SJSA1 (cell line): ENCODE measurements at places on chromosomes 6 and 20.

DNA sequence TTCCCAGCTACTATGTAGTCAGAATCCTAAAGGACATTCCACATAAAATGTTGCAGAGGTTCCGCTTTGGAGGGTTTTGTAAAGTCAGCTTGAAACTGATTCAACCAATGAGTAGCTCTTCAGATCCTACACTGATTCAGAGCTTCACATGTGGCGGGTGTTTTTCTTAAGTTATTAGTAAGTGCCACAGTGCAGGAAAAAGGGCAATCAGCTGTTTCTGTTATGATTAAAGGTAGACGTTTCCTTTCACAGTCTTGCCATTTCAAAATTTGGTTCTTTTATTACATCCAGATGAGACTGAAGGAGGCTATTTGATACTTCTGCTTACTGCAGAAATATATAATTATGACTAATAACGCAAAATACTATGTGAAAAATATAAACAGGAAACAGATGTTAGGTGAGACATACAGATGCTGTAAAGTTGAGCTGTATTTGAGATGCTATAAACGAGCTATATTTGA lies 443.9 kb downstream of the CDKAL1 start:
- no peaks in the 10 kb centered on the region for H3K27me3 ChIP-seq
- no peaks in the 10 kb centered on the region for H3K4me1 ChIP-seq
- H3K27ac ChIP-seq = no peak overlapping the region
- no peaks in the 10 kb centered on the region for H3K36me3 ChIP-seq
- DNase-seq = no peak

- H3K27me3 ChIP-seq = no peaks in the 10 kb centered on the region
- H3K36me3 ChIP-seq = no peaks in the 10 kb centered on the region; the same call in 1 of the 2 replicates
- no peak overlapping the region for H3K27ac ChIP-seq
- H3K4me3 ChIP-seq = no peak overlapping the region
- no peak for DNase-seq
These were observed 159.2 kb downstream of the ATXN1 start for GRCh38 chr6:16602035-16602434.

- no peak for DNase-seq
- H3K4me3 ChIP-seq = no peak overlapping the region
- H3K27ac ChIP-seq = no peak overlapping the region
- peaks cover 4% of the 10 kb centered on the region; the same call in 1 of the 2 replicates for H3K36me3 ChIP-seq
- no peaks in the 10 kb centered on the region for H3K27me3 ChIP-seq
These were observed 110.4 kb downstream of the MYB start for GRCh38 chr6:135291288-135292076.

- DNase-seq = no peak
- 0 out of 2 replicates have a peak, but pooled peaks cover 2% of the 10 kb centered on the region for H3K27me3 ChIP-seq
- H3K4me3 ChIP-seq = no peak overlapping the region
These were observed 219.2 kb downstream of the KHDC1L start for GRCh38 chr6:73006146-73006545.

GRCh38 chr6:148577687-148578488 lies 168.9 kb upstream of the UST start:
- peaks cover 2% of the 10 kb centered on the region; the same call in 1 of the 2 replicates for H3K4me1 ChIP-seq
- H3K4me3 ChIP-seq = no peak overlapping the region
- H3K27ac ChIP-seq = no peak overlapping the region
- DNase-seq = peak; percentile 79

DNA sequence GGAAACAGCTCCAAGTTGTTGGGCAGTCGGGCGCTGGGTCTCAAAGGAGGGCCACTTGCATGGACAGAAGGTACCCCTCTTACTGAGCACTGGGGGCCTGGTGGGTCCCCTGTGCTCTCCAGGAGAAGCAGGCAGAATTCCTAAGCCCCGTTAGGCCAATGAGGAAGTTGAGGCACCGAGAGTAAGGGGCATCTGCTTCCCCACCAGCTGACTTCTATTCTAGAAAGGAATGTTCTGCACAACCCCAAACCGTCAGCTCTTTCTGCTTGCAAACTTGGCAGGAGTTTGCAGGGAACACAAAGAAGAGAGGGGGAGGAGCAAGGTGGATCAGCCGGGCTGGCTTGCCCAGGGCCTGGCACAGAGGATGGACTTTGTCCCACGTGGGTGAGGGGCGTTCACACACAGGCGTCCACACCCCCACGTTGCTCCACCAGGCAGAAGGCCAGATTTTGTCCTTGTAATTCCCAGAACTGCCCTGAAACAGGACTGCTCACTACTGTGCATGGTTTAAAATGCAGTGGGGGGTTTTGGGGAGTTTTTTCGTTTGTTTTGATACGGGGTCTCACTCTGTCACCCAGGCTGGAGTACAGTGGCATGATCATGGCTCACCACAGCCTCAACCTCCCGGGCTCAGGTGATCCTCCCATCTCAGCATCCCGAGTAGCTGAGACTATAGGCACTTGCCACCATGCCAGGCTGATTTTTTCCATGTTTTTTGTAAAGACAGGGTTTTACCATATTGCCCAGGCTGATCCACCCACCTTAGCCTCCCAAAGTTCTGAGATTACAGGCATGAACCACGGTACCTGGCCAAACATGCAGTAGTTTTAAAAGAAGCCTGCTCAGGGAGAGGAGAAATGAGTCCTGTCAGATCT lies 93.3 kb downstream of the SNX5 start:
- no peak overlapping the region for H3K27ac ChIP-seq
- H3K4me1 ChIP-seq = peaks cover 22% of the 10 kb centered on the region
- no peak overlapping the region for H3K4me3 ChIP-seq

GRCh38 chr20:54382419-54382818 lies 93.0 kb upstream of the DOK5 start:
- no peak for DNase-seq
- H3K27me3 ChIP-seq = no peaks in the 10 kb centered on the region; the same call in 1 of the 2 replicates
- no peaks in the 10 kb centered on the region for H3K4me1 ChIP-seq

GRCh38 chr20:35767683-35768481 lies 3.9 kb upstream of the PHF20 start:
- H3K36me3 ChIP-seq = peaks cover 5% of the 10 kb centered on the region; the same call in 1 of the 2 replicates
- no peak for DNase-seq
- H3K27ac ChIP-seq = no peak overlapping the region
- no peak overlapping the region for H3K4me3 ChIP-seq

GRCh38 chr20:56629464-56630085 lies 469 bp downstream of the TFAP2C start:
- peak; percentile 22 for DNase-seq
- H3K27ac ChIP-seq = no peak overlapping the region
- peak overlapping the region; percentile 46 for H3K4me3 ChIP-seq
- H3K27me3 ChIP-seq = peaks cover 70% of the 10 kb centered on the region
- H3K4me1 ChIP-seq = peaks cover 37% of the 10 kb centered on the region
- H3K36me3 ChIP-seq = no peaks in the 10 kb centered on the region

GRCh38 chr20:39773380-39774000 lies 811.3 kb downstream of the DHX35 start:
- no peaks in the 10 kb centered on the region for H3K36me3 ChIP-seq
- no peak for DNase-seq
- no peak overlapping the region for H3K4me3 ChIP-seq
- H3K4me1 ChIP-seq = no peaks in the 10 kb centered on the region
- H3K27ac ChIP-seq = no peak overlapping the region

DNA sequence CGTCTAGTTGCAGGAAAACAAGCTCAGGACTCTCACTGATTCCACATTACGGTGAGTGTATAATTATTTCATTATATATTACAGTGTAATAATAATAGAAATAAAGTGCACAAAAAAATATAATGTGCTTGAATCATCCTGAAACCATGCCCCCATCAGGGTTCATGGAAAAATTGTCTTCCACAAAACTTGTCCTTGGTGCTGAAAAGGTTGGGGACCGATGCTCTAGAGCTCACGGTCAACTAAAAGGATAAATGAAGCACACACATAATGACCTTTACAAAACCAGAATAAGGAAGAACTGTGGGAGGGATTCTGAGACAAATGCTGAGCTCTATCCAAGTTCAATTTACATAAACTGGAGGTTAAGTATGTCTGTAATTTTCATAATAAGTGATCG lies 194.3 kb downstream of the COL19A1 start:
- H3K27ac ChIP-seq = no peak overlapping the region
- H3K27me3 ChIP-seq = no peaks in the 10 kb centered on the region
- H3K4me1 ChIP-seq = no peaks in the 10 kb centered on the region
- no peak overlapping the region for H3K4me3 ChIP-seq

GRCh38 chr20:17966432-17967310 lies 1.9 kb downstream of the SNX5 start:
- DNase-seq = no peak
- H3K4me3 ChIP-seq = peak overlapping the region; percentile 75
- peaks cover 39% of the 10 kb centered on the region for H3K4me1 ChIP-seq
- peak overlapping the region; percentile 97 for H3K27ac ChIP-seq
- no peaks in the 10 kb centered on the region for H3K27me3 ChIP-seq

DNA sequence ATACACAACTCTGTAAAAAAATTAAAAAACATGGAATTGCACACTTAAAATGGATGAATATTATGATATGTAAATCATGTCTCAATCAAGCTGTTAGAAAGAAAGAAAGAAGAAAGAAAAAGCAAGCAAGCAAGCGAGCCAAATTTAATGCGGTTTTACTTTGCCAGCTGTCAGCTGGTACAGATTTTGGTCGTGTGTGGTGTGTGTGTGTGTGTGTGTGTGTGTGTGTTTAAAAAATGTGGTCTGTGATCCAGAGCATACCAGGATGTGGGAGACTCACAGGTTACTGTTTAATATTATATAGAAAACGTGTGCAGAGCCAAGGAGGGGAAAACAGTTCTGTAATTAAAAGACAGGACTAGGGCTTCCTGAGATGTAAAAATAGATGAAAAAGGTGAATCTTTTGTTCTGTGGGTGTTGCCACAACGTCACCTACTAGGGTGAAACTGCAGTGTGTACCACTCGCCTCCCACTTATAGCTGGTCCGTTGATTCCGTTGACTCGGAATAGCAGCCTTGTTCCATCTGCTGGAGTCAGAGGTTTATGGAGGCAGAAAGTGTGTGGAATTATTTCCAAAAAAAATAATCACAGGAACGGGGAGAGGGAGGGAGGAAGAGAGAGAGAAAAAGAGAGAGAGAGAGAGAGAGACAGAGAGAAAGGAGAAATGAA lies 197.7 kb downstream of the BCAS1 start:
- peaks cover 42% of the 10 kb centered on the region for H3K4me1 ChIP-seq
- peak overlapping the region; percentile 64 for H3K27ac ChIP-seq
- DNase-seq = no peak
- H3K4me3 ChIP-seq = no peak overlapping the region
- H3K36me3 ChIP-seq = no peaks in the 10 kb centered on the region

DNA sequence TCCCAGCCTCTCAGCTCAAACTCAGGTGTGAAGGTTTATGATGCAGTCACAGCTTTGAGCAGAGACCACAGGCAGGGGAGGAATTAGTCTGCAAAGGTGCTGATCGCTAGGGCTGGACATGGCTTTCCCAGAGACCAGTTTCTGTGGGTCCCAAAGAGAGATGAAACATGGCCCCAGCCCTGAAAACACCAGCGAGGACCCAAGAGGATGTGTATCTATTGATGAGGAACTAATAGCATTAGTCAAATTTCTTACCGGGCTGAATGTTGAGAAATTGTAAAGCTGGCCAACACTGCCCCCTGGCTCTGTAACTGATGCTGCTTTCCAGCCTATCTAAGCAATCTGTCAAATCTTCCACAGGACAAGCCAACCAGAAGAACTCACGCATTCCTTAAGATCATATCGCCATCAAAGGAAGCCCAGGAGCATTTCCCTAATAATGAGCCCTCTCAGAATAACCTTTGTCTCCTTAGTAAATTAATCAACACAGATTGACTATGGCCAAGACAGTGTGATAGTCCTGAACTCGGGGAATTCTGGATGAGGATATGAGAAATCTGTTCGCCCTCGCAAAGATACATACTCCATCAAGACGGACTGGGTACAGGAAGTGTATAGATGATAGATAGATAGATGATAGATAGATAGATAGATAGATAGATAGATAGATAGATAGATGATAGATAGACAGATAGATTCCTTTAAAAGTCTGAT lies 7.8 kb upstream of the ACSS1 start:
- no peak overlapping the region for H3K27ac ChIP-seq
- no peaks in the 10 kb centered on the region for H3K4me1 ChIP-seq
- H3K4me3 ChIP-seq = no peak overlapping the region
- H3K36me3 ChIP-seq = no peaks in the 10 kb centered on the region

GRCh38 chr20:51987812-51988211 lies 185.5 kb upstream of the SALL4 start:
- H3K4me3 ChIP-seq = no peak overlapping the region
- H3K27me3 ChIP-seq = no peaks in the 10 kb centered on the region
- no peaks in the 10 kb centered on the region for H3K36me3 ChIP-seq
